ENCODE measurements at places on chromosomes 11 and 22.
A peak's percentile ranks its signal among the peaks of the same experiment; 100 is the strongest.

GRCh38 chr11:76872959-76873827 is 12.5 kb downstream of the ACER3 start:
- no peak overlapping the region for H3K4me3 ChIP-seq
- no peak for DNase-seq
- no peaks in the 10 kb centered on the region for H3K4me1 ChIP-seq
- no peak overlapping the region for H3K27ac ChIP-seq

DNA sequence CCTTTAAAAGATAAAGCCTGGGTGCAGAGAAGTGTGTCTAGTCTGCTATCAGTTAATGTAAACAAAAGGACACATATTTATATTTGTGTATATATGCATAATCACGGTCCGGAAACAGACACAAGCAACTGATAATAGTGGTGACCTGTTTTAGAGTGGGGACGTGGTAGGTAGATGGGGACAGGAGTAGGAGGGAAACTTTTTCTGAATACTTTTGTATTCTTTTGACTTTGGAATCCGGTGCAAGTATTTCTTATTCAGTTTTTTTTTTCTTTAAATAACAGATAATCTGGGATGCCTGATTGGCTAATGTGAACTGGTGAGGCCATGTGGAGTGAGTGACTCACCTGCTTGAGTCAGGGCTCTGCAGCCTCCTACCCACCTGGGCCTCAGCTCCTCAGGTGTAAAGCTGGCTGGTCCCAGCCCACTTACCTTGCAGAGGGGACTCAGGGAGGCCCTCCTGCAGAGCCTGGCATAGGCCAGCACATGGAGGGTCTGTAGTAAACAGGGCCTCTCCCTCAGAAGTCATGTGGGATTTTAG is 15.3 kb downstream of the MICAL2 start:
- H3K4me1 ChIP-seq: peaks cover 36% of the 10 kb centered on the region
- H3K27ac ChIP-seq: peak overlapping the region; percentile 26
- no peaks in the 10 kb centered on the region for H3K36me3 ChIP-seq
- no peak for DNase-seq
- H3K27me3 ChIP-seq: no peaks in the 10 kb centered on the region
- H3K4me3 ChIP-seq: no peak overlapping the region

DNA sequence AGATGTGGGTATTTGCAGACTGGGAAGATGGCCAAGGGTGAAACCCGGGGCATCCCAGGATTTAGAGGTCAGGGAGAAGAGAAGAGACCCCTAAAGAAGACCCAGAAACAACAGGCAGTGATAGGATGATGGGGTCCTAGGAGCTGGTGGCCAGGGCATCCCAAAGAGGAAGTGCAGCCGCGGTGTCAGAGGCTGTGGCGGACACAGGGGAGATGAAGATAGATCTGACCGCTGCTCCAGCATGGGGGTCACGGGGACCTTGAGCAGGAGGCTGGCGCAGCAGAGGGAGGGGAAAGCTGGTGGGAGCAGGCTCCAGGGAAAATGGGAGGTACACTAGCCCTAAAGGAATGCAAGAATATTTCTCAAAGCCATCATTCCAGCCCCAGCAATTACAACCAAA is 47.3 kb downstream of the CTTN start:
- H3K4me3 ChIP-seq: no peak overlapping the region
- DNase-seq: no peak
- no peaks in the 10 kb centered on the region for H3K27me3 ChIP-seq

GRCh38 chr22:46909237-46910030 is 147.0 kb downstream of the TBC1D22A start:
- DNase-seq: no peak
- H3K36me3 ChIP-seq: peaks cover 2% of the 10 kb centered on the region
- no peaks in the 10 kb centered on the region for H3K27me3 ChIP-seq
- H3K27ac ChIP-seq: no peak overlapping the region

DNA sequence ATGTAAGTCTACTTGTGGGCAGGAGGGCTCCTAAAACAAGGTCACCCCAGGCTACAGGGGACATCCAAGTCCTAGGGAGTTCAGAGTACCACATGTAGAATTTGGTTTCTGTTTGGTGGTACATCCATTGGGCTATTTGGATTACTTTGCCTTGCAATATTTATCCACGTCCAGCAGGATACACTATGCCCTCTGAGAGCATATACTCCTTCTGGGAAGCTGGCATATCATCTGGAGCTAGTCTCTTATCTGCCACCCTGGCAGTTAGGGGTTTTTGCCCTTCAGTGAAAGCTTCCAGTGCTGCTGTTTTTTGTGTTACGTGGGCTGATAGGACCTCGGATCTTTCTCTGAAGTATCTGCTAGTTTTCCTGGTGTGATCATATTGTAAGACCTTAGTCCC is 7.3 kb downstream of the LMO2 start:
- no peak overlapping the region for H3K4me3 ChIP-seq
- no peak for DNase-seq
- no peak overlapping the region for H3K27ac ChIP-seq
- no peaks in the 10 kb centered on the region for H3K27me3 ChIP-seq
- H3K4me1 ChIP-seq: no peaks in the 10 kb centered on the region
- no peaks in the 10 kb centered on the region for H3K36me3 ChIP-seq

- no peaks in the 10 kb centered on the region for H3K4me1 ChIP-seq
- H3K36me3 ChIP-seq: no peaks in the 10 kb centered on the region
- no peaks in the 10 kb centered on the region for H3K27me3 ChIP-seq
- no peak overlapping the region for H3K4me3 ChIP-seq
Measured at GRCh38 chr22:48198489-48199459, 1436.3 kb downstream of the TBC1D22A start.

GRCh38 chr22:36398601-36399471 is 11.1 kb upstream of the MYH9 start:
- no peaks in the 10 kb centered on the region for H3K36me3 ChIP-seq
- H3K4me3 ChIP-seq: no peak overlapping the region
- no peaks in the 10 kb centered on the region for H3K27me3 ChIP-seq
- H3K4me1 ChIP-seq: peaks cover 6% of the 10 kb centered on the region
- no peak for DNase-seq

DNA sequence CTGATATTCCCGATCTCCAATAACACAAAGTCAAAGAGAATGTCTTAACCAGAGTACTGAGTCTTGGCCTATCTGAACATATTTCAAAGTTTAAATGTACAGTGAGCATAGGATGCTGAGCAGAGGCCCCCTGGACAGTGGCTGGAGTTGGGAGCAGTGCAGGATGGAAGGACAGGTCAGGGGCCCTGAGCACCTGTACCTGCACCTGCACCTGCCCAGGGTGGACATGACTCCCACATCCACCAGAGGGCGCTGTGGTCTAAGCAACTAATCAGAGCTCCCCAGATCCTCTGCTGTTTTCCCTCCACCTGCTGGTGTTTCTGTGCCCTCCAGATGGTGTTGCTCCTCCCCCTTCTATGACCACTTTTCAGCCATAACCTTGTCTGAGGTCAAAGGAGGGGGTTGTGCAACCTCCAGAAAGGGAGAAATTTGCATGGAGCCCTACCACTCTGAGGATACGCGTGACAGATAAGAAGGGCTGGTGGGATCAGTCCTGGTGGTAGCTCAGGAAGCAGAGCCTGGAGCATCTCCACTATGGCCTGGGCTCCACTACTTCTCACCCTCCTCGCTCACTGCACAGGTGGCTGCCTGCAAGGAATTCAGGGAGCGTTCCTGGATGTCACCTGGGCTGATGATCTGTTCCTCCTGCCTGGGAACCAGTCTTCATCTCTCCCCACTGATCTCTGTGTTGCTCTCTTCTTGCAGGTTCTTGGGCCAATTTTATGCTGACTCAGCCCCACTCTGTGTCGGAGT is 49.1 kb upstream of the VPREB1 start:
- H3K27ac ChIP-seq: no peak overlapping the region
- no peaks in the 10 kb centered on the region for H3K36me3 ChIP-seq
- no peak overlapping the region for H3K4me3 ChIP-seq
